ENCODE measurements at places on chromosomes 7 and 10.

DNA sequence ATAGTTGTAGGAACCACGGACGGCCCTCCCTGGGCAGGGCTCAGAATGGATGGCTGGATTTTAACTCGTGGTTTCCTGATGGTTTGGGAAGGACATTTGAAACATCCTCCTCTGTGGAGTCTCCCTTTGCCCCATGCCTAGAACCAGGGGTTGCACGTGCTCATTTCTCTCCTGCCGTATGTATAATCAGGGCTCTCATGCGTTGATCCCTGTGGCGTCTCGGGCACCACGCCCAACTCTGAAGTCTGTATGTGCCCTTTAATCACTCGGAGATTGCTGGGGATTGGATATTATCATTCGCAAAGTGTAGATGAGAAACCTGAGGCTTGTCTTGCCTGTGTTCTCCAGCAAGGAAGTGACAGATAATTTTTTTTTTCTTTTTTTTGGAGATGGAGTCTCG is 257.1 kb downstream of the CAMK1D start:
- DNase-seq: no peak

DNA sequence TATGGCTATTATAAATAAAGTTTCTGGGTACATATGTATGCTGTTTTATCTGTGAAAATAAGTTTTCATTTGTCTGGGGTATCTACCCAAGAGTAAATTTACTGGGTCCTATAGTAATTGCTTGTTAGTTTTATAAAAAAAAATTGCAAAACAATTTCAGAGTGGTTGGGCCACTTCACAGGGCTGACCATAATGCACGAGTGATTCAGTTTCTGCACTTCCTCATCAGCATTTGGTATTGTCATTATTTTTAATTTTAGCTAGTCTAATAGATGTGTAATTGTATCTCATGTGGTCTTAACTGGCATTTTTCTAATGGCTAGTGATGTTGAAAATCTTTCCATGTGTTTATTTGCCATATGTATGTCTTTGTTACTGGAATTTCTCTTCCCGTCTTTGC is 452.4 kb upstream of the AKR1E2 start:
- no peak for DNase-seq

DNA sequence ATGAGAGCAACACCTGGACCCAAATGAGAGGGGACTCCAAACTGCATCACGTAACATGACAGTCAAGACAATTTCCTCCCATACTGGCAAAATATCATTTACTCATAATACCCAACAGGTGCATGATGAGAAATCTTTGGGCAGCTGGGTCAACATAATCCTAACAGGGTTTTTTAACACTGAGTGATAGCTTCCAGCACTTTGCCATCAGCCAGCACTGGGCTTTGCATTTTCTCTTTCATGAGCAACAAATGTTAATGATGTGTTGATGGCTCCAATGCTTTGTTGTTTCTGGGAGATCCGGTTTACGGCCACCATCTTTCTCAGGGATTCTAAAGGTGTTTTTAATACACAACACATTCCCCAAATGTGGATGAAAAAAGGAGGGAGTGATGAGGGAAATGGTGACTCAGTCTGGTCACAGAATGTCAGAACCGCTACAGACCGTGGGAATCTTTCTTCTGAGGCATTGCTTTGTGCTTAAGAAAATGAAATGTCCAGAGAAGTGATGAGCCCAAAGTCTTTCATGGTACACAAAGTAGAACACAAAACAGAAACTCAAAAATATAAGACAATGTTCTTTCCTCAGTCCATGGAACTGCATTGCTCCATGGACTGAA is 705.7 kb upstream of the IGFBP3 start:
- DNase-seq: no peak

DNA sequence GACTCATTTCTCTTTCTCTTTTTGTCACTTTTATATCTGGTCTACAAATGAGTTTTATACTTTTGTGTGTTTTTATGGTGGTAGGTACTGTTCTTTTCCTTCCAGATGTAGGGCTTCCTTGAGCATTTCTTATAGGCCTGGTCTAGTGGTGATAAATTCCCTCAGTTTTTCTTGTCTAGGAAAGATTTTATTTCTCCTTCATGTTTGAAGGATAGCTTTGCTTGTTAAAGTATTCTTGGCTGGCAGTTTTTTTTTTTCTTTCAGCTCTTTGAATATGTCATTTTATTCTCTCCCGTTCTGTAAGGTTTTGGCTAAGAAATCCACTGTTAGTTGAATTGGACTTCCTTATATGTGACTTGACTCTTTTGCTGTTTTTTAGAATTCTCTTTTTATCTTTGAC is 292.7 kb downstream of the RPS24 start:
- DNase-seq: no peak
